ENCODE measurements at places on chromosomes 12 and 14.

DNA sequence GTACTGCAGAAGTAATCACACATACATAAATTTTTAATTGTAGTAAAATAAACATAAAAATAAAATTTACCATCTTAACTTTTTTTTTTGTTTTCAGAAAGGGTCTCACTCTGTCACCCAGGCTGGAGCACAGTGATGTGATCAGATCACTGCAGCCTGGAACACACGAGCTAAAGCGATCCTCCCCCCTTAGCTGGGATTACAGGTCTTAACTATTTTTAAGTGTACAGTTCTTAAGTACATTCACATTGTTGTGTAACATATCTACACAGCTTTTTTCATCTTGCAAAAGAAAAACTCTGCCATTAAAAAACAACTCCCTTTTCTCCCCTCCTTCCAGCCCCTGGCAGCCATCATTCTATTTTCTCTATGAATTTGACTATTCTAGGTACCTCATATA is 92.3 kb downstream of the PPP1R12A start:
- DNase-seq, result no peak

DNA sequence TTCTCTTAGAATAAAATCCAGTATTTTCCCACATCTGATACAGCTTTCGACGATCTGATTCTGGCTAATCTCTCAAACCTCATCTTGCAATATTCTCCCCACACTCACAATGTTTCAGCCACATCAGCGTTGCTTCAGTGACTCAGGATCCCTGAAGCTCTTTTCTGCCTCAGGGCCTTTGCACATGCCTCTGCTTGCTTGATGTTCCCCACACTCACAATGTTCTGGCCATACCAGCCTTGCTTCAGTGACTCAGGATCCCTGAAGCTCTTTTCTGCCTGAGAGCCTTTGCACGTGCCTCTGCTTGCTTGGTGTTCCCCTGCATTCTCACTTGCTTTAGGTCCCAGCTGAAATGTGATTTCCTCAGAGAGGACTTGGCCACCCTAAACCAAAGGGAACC is 2.6 kb downstream of the C12orf42 start:
- no peak for DNase-seq

DNA sequence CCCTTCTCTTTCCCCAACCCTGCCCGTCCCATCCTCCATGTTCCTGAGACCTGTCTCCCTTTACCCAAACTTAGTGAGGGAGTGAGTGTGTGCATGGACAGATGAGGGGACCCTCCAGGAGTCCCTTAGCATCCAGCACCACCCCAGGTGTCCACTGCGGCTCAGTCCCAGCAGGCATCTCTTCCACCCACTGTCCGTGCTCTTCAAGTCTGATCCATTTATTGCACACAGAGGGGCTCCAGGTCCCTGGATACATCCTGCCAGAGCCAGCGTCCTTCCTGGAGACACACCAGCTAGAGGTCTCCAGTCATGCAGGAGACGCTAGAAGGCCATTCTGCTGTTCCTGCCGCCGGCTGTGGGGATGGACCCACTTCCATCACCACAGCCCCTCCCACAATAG is 239.2 kb downstream of the ADGRD1 start:
- DNase-seq, result no peak

GRCh38 chr14:56860441-56860840 is 50.2 kb upstream of the OTX2 start:
- no peak for DNase-seq

- DNase-seq, result no peak
These were observed 182.3 kb downstream of the NPAS3 start for GRCh38 chr14:33120966-33121365.

DNA sequence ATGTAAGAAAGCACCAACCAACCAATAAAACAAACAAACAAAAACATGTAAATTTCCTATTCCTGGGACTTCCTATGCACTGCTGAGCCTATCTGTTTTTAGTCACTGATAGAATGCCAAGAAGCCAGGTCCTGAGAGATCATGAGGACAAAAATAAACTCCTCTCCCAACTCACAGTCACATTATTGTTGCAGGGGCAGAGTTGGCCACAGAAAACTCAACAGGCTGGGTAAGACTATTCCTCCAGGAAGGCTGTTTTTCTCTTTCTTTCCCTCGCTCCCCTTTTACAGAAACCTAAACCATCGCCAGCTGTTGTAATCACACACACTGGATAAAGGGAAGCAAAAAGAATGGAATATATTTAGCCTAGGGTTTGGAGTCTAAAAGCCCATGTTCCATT is 55.8 kb upstream of the METAP2 start:
- DNase-seq, result no peak

- DNase-seq, result peak; percentile 74
These were observed 767 bp upstream of the TCP11L2 start for GRCh38 chr12:106301611-106302321.

DNA sequence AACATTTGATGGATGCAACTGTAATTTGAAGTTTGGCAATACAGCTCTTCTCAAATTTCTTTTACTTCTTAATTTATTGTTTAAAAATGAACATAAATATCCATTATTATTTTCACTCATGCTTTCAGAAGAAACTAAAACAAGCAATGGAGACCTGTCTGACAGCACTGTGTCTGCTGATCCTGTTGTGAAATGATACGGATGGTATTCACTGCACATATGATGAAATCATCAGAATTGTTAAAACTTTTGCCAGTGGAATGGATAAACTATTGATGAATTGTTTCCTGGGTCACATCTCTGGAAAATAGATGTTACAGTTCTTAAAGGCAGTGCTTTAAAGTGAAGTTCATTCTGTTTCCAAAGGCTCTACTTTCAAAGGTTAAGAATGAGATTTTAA is 59.2 kb downstream of the WASHC4 start:
- DNase-seq, result no peak

DNA sequence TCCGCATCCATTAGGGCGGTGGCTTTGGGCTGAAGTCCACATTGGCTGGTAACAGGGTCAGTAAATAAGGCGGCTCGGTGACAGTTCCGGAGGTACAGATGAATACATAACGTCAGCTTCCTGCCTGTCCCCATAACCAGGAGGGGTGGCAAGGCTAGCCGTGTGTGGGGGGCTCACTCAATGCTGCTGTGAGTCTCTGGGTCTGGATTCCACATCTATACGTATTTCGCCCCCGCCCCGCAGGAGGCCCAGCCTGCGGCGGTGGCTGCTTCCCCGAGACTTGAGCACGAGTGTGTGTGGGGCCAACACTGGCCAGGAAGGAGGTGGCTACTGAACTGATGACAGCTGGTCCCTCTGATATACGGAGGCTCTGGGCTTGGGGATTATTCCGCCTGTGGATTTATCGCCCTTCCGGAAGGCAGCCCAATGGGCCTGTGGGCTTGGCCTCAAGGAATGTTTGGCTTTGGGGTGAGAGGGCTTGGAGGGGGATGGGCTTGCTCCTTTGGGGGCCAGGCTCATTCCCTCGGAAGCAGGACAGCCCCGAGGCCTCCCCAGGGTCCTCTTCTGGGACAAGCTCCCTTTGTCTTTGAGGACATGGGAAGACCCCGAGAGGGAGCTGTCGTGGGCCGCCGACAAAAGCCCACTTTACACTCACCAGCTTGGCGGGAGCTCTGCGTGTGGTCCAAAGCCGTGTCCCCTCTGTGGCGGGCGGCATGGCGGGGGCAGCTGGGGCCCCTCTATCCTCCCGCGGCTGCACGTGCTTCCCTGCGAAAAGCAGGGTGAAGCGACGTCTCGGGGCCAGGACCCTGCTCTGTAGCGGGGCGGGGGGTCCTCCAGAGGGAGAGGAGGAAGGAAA is 82.1 kb downstream of the KIF26A start:
- peak; percentile 50 for DNase-seq

GRCh38 chr12:121883315-121883660 is 5.3 kb upstream of the PSMD9 start:
- DNase-seq, result no peak

DNA sequence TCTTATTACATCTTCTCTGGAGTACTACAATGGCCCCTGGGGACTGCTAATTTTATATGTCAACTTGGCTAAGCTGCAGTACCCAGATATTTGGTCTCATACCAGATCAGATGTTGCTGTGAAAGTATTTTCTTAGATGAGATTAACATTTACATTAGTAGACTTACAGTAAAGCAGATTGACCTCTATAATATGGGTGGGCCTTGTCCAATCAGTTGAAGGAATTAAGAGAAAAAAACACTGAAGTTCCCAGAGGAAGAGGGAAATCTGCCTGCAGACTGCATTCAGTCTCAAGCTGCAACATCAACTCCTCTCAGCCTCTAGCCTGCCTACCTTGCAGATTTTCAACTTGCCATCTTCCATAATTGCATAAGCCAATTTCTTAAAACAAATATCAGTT is 430.1 kb downstream of the MED13L start:
- no peak for DNase-seq

DNA sequence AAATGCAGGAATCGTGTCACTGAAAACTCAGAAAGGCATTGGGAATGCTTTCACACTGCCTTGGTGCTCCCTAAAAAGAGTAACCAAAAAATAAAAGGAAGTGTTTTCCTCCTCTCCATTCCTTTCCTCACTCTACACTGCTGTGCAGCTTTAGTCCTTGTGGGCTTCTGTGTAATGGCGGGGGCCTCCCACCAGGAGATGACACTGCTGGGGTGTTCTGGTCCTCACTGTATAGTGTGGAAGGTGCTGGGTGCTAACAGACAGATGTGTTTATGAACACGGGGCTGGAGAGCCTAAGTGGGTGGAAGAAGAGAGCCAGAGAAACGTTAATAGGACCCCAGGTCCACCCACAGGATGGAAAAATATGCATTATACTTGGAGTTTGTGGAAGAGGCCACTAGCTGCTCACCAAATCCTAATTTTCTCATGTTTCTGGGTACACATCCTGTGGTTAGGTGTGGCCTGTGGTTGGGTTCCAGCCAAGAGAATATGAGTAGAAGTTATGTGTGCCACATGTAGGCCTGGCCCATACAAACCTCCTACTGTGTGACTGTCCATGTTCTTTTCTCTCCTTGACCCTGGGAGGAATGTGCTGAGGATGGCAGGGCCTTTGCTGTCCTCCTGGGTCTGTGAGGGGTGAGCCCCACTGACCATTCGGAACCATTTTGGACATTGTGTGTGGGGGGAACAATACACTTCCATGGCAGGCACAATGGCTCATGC is 14.0 kb upstream of the C1S start:
- DNase-seq, result no peak

GRCh38 chr14:102027951-102028350 is 58.9 kb downstream of the HSP90AA1 start:
- DNase-seq, result no peak

GRCh38 chr12:118637767-118638370 is 261.5 kb downstream of the SUDS3 start:
- peak; percentile 40 for DNase-seq

DNA sequence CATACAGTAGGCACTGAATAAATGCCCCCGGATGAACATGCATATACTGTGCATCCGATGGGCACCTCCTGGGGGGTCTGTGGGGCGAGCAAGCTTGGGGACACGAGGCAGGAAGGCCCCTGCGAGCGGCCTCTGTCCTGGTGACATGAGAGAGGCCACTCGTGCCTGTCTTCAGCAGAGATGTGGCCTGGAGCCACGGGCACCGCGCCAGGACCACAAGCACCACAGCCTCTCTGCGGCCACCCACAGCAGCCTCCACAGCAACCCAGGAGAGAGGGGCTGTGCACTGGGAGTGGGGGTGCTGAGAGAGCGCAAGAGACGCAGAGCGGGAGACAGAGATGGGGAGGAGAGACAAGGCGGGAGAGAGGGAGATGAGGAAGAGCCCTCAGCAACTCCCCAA is 118.5 kb downstream of the RFLNA start:
- DNase-seq, result no peak

GRCh38 chr12:109789526-109790048 is 43.6 kb downstream of the TRPV4 start:
- no peak for DNase-seq

DNA sequence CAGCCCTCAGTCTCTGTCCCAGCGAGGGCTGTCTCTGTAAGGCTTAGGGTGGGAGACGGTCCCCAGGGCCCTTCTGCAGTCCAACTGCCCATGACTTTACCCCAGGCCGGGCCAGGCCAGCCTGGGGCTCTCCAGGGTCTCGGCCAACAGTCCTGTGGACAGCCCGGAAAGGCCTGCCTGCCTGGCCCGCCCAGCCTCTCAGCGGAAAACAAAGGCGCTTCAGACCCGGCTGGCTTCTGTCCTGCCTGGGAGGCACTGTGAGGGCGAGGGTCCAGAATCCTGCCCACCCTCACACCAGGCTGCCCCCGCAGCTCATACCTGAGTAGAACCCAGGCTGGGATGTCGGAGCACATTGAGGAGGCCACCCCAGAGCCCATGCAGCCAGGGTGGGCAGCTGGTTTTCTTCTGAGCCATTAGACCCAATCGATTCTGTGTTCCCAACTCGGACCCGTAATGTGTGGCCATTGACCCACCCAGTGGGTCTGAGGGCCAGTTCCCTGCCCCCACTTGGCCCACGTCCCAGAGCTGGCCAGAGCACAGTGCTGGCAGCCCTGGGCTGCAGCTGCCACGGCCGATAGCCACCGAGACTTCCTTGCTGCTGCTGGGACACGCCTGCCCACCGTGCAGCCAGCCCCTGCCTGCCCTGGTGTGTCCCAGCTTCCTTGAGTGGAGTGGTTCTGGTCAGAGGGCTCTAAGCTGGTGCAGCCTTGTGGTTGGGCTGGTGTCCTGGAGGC is 1.6 kb downstream of the CRIP2 start:
- DNase-seq, result no peak

DNA sequence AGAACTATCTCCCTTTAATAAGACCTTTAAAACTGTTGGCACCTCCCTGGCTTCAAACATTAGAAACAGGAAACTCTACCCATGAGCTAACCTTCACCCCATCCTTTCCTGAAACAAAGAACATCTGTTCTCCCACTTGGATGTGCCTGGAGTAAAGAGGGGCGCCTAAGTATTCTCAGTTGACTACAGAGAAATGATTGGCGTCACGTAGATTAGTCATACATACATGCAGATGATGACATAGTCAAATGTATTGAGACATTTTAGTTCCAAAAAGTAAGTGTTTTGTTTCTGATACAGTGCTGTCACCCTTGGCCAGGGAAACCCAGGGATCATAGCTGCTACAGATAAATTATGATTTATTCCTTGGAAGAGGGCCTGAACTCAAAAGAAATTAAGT is 260.0 kb upstream of the PLEKHG7 start:
- DNase-seq, result no peak

Measured in NCI-H524 (cell line).